ENCODE measurements at places on chromosomes 5 and 9. TPM values are rescaled to one million over a fixed set of nuclear protein-coding genes. Genes with fewer than 3 reads are reported as not detected.

The FREM1 gene
- total RNA-seq = 11.4 TPM

The DUSP1 gene
- 756 TPM for total RNA-seq

The PDZD2 gene
- total RNA-seq = 57.7 TPM

The GPR150 gene
- total RNA-seq = 0.88 TPM
